ENCODE measurements at places on chromosomes 11 and 22.
A peak's percentile ranks its signal among the peaks of the same experiment; 100 is the strongest.

DNA sequence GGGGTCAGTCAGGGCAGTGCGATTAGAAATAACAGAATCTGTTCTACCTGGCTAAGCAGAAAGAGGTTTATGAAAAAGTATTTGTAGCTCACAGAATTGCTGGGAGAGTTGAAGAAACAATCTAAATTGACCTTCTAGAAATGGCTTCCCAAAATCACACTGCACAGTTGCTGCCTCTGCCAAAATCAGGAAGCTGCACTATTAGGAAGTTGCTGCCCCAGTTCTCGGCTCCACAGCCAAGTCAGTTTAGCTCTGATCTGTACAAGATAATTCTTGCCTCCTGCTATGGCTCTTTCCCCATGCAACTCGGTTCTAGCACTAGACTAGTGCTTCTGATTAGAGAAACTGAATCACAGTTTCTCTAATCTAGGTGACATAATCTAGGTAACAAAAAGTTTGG is 16.0 kb upstream of the CCDC90B start:
- no peak for DNase-seq

- DNase-seq, result no peak
Observed at GRCh38 chr11:23991165-23991539, 505.7 kb upstream of the LUZP2 start.

DNA sequence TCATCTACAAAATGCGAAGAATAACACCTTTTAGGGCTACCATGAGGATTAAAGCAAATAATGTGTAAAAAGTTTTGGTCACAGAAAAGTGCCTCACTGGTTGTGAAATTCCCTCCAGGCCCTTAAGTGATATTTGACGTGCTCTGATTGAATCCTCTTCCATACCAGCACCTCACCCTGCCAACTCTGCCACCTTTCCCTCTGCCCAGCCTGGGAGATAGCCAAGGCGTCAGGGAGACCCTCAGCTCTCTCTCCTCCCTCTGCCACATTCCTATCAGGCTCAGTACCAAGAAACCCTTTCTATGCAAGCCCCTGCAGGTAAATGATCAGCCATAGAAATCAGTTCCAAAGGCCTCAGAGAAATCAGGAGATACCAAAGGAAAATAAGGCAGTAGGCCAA is 21.4 kb downstream of the PLEKHA7 start:
- DNase-seq, result no peak

- DNase-seq, result no peak
Observed at GRCh38 chr11:944711-945470, 19.2 kb downstream of the AP2A2 start.

DNA sequence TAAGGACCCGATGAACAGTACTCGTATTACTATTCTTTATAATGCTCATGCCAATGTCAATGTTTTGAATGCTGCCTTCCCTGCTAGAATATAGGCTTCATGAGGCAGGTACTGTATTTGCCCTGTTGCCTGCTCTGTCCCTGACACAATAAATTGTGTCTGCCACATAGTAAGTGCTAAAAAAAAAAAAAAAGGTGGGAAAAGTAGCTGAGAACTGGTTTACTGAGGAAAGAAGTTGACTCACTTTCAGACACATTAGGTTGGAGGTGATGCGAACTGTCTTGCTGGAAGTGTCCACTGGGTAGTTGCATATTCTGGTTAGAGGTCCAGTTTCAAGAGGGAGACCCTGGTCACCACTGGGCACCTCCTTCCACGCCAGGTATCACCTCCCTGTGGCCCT is 255.9 kb downstream of the KIRREL3 start:
- no peak for DNase-seq

DNA sequence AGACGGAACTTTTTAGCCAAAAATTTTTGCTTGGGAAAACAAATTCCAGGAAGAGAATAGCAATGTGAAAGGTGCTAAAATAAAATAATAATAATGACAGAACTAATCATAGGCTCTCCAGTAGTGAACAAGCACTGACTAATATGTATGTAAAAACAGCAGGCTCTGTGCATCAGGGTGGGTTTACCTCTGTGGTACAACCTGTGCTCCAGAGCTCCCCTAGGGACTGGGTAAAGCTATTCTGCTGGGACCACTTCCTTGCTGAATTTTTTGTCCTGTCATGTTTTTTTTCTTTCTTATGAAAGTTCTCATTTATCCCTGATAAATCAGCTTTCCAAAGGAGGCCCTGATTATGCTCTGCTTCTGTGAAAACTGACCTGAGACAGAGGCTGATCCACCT is 18.8 kb downstream of the LUZP2 start:
- no peak for DNase-seq

- DNase-seq, result no peak
Observed at GRCh38 chr22:46073683-46074504, 76.4 kb upstream of the PPARA start.

- DNase-seq, result no peak
Observed at GRCh38 chr11:74179234-74180052, 8.4 kb downstream of the PPME1 start.

- no peak for DNase-seq
Observed at GRCh38 chr22:39906207-39906606, 5.3 kb downstream of the GRAP2 start.

GRCh38 chr11:68691402-68691784 is 7.0 kb downstream of the GAL start:
- DNase-seq, result no peak

DNA sequence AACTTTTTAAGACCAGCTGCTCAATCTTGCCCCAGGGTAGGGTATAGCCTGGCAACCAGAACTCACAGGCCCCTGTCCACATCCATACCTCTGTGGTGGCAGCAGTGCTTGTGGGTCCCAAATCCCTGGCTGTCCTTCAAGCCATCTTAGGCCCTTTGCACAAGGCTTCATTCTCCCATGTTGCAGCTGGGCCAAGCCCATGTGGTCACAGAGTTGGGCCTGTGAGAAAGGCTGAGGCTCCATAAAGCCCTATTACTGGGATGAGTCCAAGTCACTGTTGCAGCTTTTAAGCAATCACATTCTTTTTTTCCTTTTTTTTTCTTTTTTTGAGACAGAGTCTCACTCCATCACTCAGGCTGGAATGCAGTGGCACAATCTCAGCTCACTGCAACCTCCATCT is 47.9 kb upstream of the SLC25A1 start:
- DNase-seq, result no peak

DNA sequence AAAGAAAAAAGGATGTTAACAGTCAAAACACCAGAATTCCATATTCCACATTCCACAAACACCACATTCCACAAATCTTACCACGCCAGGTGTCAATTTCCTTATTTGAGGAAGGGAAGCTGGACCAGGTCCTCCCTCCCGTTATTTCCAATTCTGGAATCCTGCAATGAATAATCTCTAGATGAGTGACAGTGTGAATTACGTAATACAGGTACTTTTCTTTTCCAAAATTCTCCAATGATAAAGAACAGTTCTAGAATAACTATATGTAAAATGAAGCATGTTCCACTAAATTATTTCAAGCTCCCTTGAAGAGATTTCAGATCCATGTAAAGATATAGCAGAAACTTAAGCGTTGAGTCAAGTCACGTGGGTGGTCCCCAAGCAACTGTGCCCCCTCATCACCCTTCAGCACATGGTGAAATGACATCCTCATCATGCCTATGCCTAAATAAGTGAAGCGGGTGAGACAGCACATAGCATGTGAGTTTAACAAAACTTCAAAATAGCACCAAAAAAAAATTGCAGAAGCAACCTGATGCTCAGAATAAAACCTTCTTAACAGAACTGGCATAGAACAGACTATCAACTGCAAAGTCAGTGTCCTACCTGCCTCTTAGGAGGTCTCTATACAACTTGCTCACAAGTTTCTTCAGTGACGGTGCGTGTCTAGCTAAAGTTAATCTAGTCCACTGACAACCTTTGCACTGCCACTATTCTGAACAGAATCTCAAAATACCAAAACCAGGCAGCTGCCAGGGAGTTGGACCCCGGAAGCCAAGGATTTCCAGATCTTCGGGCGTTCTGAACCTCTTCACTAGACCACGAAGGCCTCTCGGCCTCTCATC is 876 bp downstream of the NFRKB start:
- DNase-seq, result no peak

DNA sequence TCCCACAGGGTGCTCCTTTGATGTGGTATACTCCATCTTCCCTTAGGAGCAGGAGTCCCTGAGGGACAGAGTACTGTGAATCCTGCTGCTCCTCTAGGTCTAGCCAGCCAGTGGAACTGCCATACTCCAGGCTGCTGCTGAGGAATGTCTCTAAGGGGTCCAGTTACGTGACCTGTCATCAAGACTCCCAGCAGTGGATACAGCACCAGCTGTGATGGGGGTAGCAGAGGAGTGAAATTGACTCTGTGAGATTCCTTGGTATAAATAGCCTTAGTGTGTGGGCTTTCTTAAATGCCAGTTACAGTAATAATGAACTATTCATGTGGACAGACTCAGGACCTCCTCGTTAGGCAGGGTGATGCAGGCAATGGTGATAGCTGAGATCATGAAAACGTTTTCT is 140.4 kb upstream of the LUZP2 start:
- DNase-seq, result no peak

- DNase-seq, result no peak
Observed at GRCh38 chr22:37222440-37222971, 10.2 kb upstream of the SSTR3 start.

- DNase-seq, result no peak
Observed at GRCh38 chr22:39174498-39175352, 22.2 kb upstream of the CBX7 start.

- no peak for DNase-seq
Observed at GRCh38 chr11:37718431-37718999, 1120.5 kb upstream of the RAG2 start.

DNA sequence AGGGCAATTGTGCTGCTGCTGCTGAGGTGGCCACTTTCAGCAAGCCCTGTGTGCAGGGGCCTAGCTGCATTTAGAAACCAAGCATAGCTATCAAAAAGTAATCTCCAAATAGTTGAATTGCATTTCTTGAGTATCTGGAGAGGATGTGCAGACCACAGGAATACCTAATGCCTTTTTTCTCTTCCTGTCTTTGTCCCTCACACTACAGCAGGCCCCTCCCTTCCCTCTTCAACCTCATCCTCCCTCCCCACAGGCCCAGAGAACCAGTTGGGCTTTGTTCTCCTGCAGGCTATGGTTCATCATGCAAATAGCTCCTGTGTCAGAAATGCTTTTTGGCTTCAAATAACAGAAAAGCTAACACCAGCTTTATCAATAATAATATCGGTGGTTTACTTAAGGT is 47.7 kb downstream of the DKK3 start:
- DNase-seq, result no peak

DNA sequence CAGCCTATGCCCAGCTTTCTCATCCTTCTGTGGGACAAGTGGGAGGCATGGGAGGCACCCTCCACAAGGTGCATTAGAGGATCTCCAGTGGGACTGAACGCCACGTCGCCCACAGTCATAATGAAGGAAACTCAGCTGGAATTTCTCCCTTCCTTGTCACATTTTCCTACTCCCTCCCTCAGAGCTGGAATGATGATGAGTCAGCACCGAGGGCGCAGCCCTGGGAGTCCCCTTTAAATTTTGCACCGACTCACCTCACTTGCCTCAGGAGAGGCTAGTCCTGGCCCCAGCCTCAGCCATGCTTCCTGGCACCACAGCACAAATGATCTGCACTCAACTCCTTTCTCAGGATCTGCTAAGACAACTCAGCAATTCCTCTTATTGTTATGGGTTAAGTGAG is 34.3 kb downstream of the DBX1 start:
- no peak for DNase-seq

- DNase-seq, result peak; percentile 12
Observed at GRCh38 chr11:1656061-1656441, 26.5 kb downstream of the KRTAP5-5 start.

DNA sequence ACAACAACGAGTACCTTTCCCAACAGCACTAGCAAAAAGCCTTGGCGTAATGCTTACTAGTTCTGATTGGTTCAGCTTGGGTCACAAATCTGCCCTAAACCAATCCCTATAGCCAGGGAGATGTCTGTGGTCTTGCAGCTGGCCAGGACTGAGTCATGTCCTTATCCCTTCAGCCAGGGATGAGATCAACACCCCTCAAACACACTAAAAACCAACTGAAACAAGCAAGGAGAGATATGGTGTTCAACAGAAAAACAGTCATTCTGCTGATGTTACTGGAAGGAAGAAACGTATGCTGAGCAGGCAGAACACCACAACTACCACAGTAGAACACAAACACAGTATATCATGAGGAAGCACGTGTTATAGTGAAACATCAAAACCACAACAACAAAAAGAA is 375.6 kb downstream of the LARGE1 start:
- no peak for DNase-seq
